ENCODE measurements at places on chromosomes 6 and 20.
A peak's percentile ranks its signal among the peaks of the same experiment; 100 is the strongest.

GRCh38 chr6:22473991-22474682, 95.2 kb upstream of the HDGFL1 start:
- DNase-seq = no peak

GRCh38 chr6:961407-961960, 268.5 kb upstream of the EXOC2 start:
- DNase-seq = no peak

DNA sequence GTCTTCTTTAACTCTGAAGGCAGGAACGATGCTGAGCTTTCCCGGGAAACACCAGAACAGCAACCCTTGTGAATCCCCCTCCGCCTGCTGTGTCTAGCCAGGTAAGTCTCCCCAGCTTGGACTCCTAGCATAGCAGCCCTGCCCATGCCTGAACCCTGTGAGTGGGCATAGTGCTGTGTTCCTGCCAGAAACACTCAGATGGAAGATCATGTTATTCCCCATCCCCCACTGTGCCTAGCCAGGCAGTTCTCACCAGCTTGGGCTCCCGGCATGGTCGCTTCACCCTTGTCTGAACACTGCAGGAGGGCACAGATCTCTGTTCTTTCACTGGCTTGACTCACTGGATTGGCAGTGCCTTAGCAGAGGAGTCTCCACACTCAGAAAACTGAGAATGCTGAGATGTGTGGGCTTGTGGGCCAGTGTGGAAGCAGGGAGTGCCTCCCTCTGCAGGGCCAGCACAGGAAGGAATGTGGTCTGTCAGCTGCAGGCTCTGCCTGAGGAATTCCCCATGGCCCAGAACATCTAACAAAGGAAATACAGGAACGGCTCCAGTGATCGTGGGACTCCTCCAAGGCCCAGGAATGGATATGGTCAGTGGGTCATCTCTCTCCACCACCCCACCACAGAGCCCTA, 440.1 kb upstream of the ADGRB3 start:
- no peak for DNase-seq

DNA sequence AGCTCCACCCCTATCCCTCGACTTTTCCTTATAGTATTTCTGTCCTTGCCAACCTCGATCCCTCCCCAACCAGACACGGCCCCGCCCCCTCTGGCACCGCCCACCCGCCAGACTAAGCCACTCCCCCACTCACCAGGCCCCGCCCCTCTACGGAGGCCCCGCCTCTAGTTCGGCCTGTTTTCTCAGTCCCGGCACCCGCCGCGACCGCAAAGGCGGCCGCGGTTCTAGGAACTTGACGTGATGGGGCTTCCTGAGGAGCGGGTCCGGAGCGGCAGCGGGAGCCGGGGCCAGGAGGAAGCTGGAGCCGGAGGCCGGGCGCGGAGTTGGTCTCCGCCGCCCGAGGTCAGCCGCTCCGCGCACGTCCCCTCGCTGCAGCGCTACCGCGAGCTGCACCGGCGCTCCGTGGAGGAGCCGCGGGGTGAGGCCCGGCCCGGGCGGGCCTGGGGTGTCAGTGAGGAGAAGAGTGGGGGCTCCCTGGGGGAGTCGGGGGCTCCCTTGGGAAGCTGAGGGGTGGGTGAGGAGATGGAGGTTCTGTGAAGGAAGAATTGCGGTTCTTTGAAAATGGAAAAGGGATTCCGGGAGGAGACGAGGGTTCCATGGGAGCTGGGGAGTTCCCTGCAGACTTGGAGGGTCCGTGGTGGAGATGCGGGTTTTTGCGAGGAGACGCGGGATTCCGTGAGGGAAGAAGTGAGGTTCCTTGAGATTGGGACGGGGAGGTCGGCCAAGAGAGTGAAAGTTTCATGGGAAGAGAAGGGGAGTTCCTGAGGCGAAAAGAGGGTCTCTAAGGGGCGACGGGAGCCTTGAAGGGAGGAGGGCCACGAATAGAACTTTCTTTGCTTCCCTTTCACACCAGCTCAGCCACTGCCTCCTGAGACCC, at the start of gene ACSS2:
TSS of gene ACSS2 (plus strand) at position 207 of the 877 bp plus-strand sequence. CDS start at position 241, 34 bp downstream.
- peak; percentile 91 for DNase-seq

- no peak for DNase-seq
Observed at GRCh38 chr6:168884050-168884645, 369.5 kb downstream of the THBS2 start.
